Testis (tissue), 5 donors: ENCODE measurements at places on chromosomes 4 and X. TPM values are rescaled to one million over a fixed set of nuclear protein-coding genes. Genes with fewer than 3 reads are reported as not detected.

DNA sequence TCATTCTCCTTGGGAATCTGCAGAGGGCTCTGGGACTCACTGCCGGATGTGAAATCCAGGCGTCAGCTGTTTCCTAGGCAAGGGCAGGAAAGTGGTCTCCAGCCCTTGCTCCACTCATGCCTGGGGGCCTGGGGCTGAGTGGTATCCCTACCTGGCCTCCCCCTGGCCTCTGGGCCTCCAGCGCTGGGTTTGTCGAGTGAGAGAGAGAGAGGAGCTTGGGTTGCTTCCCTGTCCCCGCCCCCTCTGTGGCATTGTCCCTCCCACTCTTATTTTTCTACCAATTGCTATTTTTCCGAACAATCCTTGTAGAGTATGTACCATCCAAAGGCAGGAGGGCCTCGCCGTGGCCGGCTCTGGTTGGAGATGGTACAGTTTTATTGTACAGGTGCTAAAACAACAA is 53.1 kb downstream of the ELF4 start:
- no peak for DNase-seq

Gene SCML1
- 112 TPM for total RNA-seq

DNA sequence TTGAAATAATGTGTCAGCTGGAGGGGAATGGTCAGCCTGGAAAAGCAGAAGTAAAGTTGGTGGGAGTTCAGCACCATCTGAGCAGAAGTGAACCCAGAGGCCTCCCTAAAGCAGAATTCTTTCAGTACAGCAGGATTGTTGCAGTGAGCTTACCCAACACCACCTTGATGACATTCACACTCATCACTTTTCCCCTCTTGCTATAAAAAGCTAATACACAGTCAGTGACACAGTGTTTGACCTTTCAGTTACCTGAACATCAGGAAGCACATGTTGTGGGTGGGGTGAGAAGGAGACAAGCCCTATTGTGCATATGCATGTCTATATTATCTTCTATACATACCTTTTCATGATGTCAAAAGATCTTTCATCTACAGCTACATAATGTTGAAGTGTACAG is 624.7 kb upstream of the ZFP42 start:
- DNase-seq, result no peak

- DNase-seq, result no peak
These were observed 17.5 kb downstream of the ZNF330 start for GRCh38 chr4:141238186-141238585.

- DNase-seq, result no peak
These were observed 3.1 kb upstream of the ZFX start for GRCh38 chrX:24146283-24146949.

Gene SPANXN3
- 4.1 TPM for total RNA-seq

GRCh38 chr4:118280501-118281218 is 72.1 kb downstream of the PRSS12 start:
- DNase-seq, result peak; percentile 72

DNA sequence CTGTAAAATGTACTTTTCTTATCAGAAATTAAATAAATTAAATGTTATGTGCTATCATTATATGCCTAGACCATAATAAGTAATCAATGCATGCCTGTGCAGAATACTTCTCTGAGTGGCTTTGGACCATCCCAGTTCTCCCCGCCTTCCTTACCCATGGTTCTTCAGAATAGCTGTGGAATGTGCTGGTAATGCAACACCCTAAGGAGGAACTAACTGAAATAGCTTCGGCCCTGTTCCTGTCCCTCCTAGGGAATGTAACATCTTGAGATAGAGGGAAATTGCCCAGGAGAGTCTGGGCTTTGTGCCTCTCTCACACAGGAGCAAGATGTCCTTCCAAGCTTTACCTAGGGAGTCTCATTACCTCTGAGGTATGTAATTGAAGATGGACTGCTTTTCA is 693.6 kb upstream of the HS3ST1 start:
- DNase-seq, result no peak

- peak; percentile 45 for DNase-seq
These were observed 196.2 kb downstream of the SNCA start for GRCh38 chr4:89640620-89641366.

GRCh38 chr4:85703096-85703495 is 228.1 kb downstream of the ARHGAP24 start:
- DNase-seq, result no peak

DNA sequence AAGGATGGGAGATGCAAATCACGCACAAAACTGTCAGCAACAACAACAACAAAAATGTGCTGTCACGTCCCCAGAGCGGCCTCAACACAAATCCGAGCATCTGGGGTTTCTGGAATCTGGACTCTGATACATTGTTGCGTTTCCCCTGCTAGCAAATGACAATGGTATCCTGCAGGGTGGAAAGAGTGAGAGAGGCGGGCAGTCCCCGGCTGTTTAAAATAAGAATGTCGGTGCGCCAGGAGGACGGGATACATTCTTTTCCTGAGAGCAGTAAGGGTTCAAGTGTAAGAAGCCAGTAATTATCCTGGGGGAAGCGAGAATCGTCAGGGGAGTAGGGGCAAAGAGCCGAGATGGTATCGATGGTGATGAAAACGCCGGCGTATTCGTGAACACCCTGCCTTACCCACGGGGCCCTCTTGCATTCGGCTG is 310.2 kb downstream of the ASMT start:
- DNase-seq, result peak; percentile 90

DNA sequence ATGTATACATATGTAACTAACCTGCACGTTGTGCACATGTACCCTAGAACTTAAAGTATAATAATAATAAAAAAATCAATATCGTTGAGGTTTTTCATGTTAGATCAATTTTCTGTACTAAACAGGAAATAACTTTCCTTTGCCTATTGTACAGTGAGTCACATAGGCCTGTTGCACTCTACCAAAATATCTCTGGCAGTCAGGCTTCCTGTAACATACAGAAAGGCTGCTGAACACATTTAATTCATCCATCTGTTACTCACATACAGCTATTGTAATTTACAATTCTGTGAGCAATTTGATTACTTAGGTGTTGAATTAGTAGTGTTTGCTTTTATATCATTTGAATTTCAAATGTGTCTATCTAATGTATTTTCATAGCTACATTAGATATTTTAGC is 427.8 kb downstream of the TMA16 start:
- no peak for DNase-seq

DNA sequence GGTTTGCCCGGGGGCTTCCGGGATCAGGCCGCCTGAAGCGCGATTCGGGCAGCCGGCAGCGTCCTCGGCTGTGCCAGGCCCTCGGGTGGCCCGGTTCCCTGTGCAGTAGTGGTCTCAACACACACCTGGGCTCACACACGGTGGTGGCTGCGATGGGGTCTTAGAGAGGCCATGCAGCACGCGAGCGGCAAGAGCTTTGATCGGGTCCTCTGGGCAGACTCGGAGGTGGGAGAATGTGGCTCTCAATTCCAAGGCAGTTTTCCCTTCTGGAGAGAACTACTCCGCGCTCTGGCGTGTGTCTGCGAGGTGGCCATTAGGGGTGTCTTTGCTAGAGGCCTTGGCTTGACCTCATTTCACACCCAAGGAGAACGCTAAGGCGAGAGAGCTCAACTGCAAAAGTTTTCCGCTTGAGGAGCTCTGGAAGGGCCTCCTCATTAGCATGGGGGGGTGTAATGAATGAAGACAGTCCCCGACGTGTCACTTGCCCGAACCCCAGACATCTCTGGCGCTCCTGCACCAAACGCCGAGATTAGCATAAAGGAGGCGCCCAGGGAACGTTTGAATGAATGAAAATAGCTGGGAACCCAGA is 771 bp upstream of the RBPJ start:
- no peak for DNase-seq
